ENCODE measurements at places on chromosomes 3 and 15.
A peak's percentile ranks its signal among the peaks of the same experiment; 100 is the strongest.

DNA sequence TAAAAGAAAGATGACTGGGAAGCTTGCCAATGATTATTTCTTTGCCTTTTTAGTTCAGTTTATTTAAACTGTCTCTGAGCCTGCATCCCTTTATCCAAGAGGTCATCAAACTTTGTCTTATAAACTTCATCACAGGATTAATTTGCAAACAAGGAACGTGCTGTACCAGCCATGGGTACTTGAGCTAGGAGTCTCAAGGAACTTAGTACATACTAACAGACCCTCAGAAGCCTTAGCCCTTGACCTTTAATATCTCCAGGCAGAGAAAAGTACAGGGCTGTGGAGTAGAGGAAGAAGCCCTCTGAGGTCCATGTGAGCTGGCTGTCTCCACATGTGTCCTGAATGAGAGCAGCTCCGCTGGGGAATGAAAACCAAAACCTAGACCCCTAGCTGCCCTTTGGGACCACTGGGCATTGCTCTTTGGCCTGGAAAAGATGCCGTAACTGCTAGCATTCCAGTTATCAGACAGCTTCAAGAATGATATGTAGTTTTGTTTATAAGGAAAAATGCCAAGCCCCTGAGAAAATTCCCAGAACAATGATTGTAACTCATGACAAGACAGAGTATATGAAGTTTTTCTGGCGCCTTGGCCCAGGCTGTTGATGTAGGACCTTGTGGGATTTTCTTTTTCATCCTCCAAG, 92.1 kb downstream of the ASB7 start:
- no peak for DNase-seq

GRCh38 chr15:100311833-100312476, 29.8 kb downstream of the ADAMTS17 start:
- no peak for DNase-seq

DNA sequence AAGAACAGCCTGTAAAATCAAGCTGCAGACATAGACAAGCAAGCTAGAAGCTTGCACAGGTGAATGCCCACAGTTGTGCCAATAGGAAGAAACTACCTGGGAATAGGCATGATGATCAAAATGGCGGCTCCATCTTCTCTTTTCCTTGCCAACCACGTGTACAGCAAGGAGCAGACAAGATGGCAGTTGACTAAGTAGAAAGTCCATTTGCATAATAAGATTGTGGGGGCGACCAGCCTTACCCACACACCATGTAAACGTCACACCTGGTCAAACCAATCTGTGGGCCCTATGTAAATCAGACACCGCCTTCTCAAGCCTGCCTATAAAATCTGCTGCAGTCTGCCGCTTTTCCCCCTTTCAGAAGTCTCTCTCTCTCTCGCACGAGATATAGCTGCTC, 25.1 kb upstream of the ANKRD34C start:
- DNase-seq: no peak

- DNase-seq: peak; percentile 24
Observed at GRCh38 chr3:157130467-157131251, 29.3 kb downstream of the CCNL1 start.

GRCh38 chr3:175608356-175608755, 749.2 kb downstream of the NAALADL2 start:
- DNase-seq: peak; percentile 34

- DNase-seq: no peak
Observed at GRCh38 chr3:18062657-18063025, 320.2 kb upstream of the TBC1D5 start.

- DNase-seq: no peak
Observed at GRCh38 chr3:55903680-55904079, 416.6 kb upstream of the WNT5A start.

DNA sequence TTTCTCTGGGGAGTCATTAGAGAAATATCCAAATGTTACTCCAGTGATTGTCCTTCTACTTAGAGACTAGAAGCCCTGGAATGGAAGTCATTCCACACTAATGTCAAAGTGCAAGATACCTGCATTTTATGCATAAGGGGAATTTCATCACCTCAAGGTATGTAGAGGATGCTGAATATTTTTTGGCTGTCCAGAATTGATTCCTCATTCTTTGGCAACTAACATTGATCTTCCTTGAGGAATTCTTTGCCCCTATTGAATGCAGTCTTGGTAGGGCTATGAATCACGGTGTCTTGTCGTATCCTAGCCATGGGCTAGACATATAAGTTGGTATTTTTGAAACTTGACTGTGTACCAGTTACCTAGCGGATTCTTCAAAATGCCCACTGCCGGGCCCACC, 271.1 kb downstream of the CNTN3 start:
- no peak for DNase-seq

DNA sequence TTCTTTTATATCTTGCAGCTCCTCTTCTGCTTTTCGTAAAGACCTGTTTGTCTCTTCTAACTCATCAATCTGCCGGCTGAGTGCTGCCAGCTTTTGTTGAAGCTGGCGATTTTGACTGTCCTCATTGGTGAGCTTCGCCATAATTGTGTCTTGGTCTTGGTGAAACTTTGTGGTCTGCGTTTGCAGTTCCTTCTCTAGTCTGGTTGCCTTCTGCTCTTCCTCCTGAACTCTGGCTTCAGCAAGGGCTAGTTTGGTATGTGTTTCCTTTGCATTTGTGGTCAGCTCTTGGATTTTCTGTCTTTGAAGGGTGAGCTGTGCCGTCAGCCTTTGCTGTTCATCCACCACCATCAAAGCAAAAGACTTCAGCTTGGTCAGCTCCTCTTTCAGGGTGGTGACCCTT, 32.9 kb downstream of the CMSS1 start:
- no peak for DNase-seq

DNA sequence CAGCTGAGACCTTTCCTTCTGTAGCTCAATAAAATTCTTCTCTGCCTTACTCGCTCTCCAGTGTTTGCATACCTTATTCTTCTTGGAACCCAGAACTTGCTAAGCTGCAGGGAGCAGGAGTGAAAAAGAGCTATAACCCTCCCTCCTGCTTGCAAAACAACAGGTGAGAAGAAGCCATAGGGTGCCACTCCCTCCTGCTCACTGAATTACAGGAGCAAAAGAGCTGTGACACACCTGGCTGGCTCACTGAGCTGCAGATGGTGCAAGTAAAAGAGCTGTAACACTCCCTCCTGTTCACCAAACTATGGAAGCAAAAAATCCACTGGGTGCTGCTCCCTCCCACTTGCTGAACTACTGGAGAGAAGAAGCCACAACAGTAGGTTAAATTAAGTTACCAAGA, 44.2 kb upstream of the C2CD4B start:
- no peak for DNase-seq

DNA sequence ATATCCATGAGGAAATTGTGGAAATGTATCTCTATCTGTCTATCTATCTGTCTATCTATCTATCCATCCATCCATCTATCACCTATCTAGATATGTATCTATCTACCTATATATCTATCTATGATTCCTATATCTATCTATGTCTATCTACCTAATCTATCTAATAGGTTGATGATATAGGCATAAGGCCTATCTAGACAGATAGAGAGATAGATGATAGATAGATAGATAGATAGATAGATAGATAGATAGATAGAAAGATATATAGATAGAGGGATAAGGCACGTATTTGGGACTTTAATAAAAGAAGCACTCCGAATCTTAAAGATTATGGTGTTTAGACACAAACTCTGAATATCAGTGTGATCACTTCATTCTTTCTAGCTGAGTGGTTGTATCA, 58.1 kb downstream of the DIPK2A start:
- DNase-seq: no peak

DNA sequence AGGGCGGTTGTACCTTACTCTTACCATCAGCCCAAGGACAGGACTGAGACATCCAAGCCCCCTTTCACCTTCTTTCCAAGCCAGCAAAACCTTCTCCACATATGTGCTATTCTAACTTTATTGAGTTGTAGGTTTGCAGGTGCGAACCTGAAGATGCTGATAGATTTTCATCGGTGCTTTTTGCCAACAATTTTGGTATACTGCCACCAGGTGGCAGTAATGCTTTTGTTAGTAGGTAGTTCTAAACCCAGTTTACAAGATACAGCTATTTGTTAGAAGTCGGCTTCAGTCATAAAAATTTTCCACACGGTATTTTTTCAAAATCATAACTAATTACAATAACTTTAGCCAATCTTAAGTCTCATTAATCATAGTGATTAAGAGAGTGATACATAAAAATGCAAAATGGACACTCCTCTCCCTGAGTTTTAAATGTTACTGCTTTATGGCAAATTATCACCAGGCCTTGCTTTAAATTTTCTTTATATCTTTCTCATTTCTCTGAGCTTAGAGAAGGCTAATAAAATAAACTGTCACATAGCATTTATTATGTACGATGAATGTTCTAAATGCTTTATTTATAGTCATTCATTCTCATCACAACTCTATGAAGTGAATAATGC, 636 bp downstream of the TBC1D21 start:
- no peak for DNase-seq

DNA sequence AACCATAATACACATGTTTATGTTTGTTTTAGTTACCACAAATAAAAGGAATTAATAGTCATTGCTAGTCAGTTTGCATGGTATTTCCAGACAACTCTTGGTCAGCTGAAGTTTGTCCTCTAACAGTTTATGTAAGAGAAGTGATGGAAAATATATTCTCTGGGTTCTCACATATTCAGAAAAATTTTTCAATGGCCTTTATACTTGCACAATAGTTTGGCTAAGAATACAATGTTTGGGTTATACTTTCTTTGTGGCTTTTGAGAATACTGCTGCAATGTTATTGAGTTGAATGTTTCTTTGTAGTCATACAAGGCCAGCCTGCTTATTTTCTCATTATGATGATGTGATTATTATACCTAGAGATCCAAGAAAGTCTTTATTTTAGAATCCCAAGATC, 133.9 kb downstream of the RAP2B start:
- no peak for DNase-seq

DNA sequence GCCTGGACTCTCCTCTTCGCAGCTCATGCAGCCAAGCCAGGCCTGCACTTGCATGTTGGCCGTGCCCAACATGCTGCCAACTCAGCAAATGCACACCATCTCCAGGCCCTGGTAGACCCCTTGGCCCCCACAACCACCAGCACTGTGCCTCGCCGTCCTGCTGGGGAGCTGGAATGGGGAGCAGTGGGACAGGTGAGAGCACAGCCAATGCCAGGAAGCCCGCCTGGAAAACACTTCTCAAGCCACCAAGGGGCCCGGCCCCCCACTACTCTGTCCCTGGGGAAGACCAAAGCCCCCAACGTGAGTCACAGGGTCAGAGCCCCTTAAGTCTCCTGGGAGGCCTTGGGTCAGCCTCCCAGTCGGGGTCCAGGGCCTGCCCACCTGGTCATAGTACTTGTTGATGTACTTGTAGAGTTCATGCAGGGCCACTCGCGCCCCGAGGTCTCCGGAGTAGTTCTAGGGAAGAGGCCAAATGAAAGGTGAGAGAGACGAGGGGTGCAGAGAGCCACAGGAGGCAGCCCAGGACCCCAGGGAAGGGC, 24.5 kb downstream of the PLXNB1 start:
- DNase-seq: no peak

DNA sequence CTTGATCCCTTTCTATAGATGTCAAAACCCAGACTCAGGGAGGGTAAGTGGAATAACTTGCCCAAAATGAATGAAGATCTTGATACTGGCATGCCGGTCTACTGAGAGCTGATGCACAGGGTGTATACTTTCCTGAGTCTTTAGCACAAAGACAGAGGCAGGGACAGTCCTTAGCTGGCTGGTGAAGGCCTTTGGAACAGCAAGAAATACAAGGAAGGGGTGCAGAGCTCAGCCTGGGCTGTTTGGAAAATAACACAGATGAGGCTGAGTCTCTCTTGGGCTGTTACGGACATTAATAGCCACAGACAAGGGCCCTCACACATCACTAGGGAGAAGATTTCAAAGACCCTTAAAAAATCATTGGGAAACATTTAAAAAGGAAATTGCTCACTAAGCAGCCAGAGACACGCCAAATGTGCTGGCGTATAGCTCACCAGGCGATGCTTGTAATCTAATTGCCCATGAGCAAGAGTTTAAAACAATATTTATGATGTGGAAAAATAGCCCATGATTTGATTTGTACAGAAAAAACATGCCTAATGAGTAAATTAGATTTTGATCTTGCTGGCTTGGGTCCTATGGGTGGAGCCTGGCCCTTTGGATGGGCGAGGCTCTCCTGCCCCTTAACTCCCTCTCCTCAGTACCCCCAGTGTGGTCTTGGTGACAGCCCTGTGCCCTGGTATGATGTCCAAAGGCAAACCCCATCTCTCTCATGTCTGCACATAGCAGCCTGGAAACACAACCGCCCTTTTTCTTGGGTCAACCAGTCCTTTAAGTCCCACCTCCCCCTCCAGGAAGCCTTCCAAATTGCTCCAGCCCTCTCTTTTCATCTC, 81.8 kb upstream of the MRPS22 start:
- no peak for DNase-seq

- no peak for DNase-seq
Observed at GRCh38 chr3:157087373-157087772, 72.6 kb downstream of the CCNL1 start.

- no peak for DNase-seq
Observed at GRCh38 chr3:133956353-133956752, 60.7 kb upstream of the RAB6B start.

GRCh38 chr3:8618950-8619349, 25.6 kb downstream of the SSUH2 start:
- no peak for DNase-seq

- no peak for DNase-seq
Observed at GRCh38 chr3:3295586-3295985, 116.1 kb upstream of the CRBN start.

- DNase-seq: no peak
Observed at GRCh38 chr15:68298336-68298735, 20.8 kb downstream of the FEM1B start.

- DNase-seq: no peak
Observed at GRCh38 chr15:67134067-67134838, 68.9 kb downstream of the SMAD3 start.

GRCh38 chr15:73485372-73485771, 42.4 kb downstream of the REC114 start:
- DNase-seq: no peak

GRCh38 chr3:49511639-49512038, 41.6 kb downstream of the DAG1 start:
- no peak for DNase-seq

- no peak for DNase-seq
Observed at GRCh38 chr15:72866182-72866581, 82.6 kb upstream of the ADPGK start.

DNA sequence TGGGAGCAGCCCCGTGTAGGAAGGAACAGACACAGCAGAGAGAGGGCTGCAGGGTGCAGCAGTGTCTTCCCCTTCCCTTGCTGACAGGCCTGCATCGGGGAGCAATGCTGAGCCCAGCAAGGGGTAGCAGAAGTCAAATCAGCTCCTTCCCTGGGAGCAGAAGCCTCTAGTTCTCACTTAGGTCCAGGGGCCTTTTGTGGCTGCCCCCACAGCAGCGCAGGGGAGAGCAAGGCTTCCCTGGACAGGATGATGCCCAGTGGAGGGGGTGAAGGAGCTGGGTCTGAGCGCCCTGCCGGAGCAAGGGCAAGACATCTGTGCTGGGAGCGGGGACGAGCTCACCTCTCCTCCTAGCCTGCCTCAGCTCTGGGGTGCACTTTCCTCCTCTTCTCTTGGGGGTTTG, 827 bp downstream of the PLCB2 start:
- DNase-seq: no peak

GRCh38 chr15:91318516-91318915, 218.5 kb downstream of the SV2B start:
- no peak for DNase-seq

Measured in NCI-H2081 treated with DMSO at 0.1 percent for 48 hours (cell line).